Ovary (tissue), 10 donors: ENCODE measurements at places on chromosomes 7 and 10. TPM values are rescaled to one million over a fixed set of nuclear protein-coding genes. Genes with fewer than 3 reads are reported as not detected.

- H3K36me3 ChIP-seq = no peaks in the 10 kb centered on the region
- peaks cover 40% of the 10 kb centered on the region for H3K4me1 ChIP-seq
- no peaks in the 10 kb centered on the region for H3K27me3 ChIP-seq
- no peak overlapping the region for H3K27ac ChIP-seq
Measured at GRCh38 chr10:131427281-131427680, 115.8 kb upstream of the TCERG1L start.

Gene LRRN3
- 5.3 TPM for total RNA-seq

- H3K4me3 ChIP-seq = no peak overlapping the region
- H3K36me3 ChIP-seq = no peaks in the 10 kb centered on the region
- no peak for DNase-seq
Measured at GRCh38 chr10:26391701-26392695, 46.1 kb upstream of the APBB1IP start.

DNA sequence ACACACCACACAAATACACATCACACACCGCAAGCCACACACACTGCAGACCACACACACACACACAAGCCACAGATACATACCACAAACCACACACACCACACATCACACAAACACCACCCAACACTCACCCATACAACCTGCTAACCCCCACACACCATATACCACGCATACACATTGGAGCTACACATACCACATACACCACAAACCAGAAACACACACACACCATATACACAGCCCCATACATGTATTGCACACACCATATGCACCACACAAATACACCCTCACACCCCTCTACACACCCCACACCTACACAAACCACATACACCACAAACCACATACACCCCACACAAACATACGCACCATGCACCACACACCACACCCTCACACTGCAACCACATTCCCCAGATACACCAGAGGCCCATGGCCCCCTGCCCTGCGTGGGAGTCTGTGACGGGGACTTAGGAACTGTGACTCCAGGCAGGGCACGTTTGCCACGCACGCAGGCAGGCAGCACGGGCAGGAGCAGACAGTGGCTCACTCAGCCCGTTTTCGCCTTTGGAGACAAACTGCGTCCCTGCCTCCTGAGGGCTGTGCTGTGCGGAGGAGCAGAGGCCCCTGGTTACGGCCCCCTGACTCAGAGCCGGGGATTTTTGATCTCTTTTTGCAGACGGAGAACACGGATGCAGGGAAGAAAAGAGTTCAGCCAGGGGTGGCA is 52.6 kb downstream of the TMEM209 start:
- no peaks in the 10 kb centered on the region for H3K36me3 ChIP-seq
- DNase-seq = no peak
- no peaks in the 10 kb centered on the region for H3K27me3 ChIP-seq
- H3K4me1 ChIP-seq = peaks cover 2% of the 10 kb centered on the region

GRCh38 chr7:132461032-132461592 is 115.2 kb downstream of the PLXNA4 start:
- no peak overlapping the region for H3K4me3 ChIP-seq
- no peak for DNase-seq
- H3K27ac ChIP-seq = no peak overlapping the region
- no peaks in the 10 kb centered on the region for H3K4me1 ChIP-seq

GRCh38 chr10:124092860-124093773 is at the start of gene CHST15:
Gene CHST15 (minus strand): TSS chr10:124093598. CDS start chr10:124046212, 47,386 bp downstream.
- DNase-seq = peak; percentile 67
- peaks cover 15% of the 10 kb centered on the region for H3K4me1 ChIP-seq
- H3K36me3 ChIP-seq = no peaks in the 10 kb centered on the region
- H3K4me3 ChIP-seq = peak within 1 kb of the TSS; percentile 59
- peak within 1 kb of the TSS; percentile 94 for H3K27ac ChIP-seq

DNA sequence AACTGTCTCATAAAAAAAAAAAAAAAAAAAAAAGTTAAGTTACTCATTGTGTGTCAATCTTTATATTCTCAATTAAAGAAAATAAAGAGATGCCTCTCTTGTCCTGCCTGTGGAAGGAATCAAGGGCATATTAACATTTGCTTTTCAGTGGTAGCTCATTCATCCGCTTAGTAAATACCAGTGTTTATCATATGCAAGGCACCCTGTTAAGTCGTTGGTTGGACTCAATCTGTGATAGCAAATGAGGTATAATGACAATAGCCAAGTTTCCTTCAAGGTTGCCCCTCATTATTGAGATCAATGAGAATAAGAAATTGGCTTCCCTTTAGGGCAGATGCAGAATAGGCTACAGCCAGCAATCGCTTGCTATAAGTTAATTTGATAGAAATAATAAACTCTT is 812.7 kb upstream of the COBL start:
- DNase-seq = no peak
- H3K27me3 ChIP-seq = no peaks in the 10 kb centered on the region
- H3K36me3 ChIP-seq = no peaks in the 10 kb centered on the region
- H3K4me3 ChIP-seq = no peak overlapping the region
- no peak overlapping the region for H3K27ac ChIP-seq
- no peaks in the 10 kb centered on the region for H3K4me1 ChIP-seq

Gene BBIP1
- total RNA-seq = 30.4 TPM

GRCh38 chr7:30057741-30058140 is 29.5 kb downstream of the PLEKHA8 start:
- no peaks in the 10 kb centered on the region for H3K4me1 ChIP-seq
- no peak overlapping the region for H3K27ac ChIP-seq
- no peak overlapping the region for H3K4me3 ChIP-seq
- no peaks in the 10 kb centered on the region for H3K27me3 ChIP-seq

DNA sequence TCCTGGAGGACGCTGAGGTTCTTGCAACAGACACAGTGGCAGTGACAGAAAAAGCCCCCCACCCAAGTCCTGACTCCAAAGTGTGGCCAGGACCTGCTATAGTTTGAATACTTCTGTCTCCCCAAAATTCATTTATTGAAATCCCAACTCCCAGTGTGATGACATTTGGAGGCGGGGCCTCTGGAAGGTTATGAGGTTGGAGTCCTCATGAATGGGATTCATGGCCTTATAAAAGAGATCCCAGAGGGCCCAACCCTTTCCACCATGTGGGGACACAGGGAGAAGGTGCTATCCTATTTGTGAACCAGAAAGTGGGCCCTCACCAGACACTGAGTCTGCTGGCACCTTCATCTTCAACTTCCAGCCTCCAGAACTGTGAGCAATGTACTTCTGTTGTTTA is 18.3 kb downstream of the ANXA11 start:
- H3K4me3 ChIP-seq = no peak overlapping the region
- no peaks in the 10 kb centered on the region for H3K36me3 ChIP-seq
- H3K4me1 ChIP-seq = peaks cover 19% of the 10 kb centered on the region
- DNase-seq = no peak
- no peak overlapping the region for H3K27ac ChIP-seq

Gene ACTR3C
- total RNA-seq = 8.3 TPM

- H3K36me3 ChIP-seq = no peaks in the 10 kb centered on the region
- DNase-seq = peak; percentile 57
- H3K4me1 ChIP-seq = no peaks in the 10 kb centered on the region
- H3K27ac ChIP-seq = peak overlapping the region; percentile 49
Measured at GRCh38 chr7:23247603-23248335, 1.2 kb downstream of the GPNMB start.

- no peaks in the 10 kb centered on the region for H3K36me3 ChIP-seq
- H3K4me3 ChIP-seq = no peak overlapping the region
- H3K4me1 ChIP-seq = no peaks in the 10 kb centered on the region
- no peak for DNase-seq
Measured at GRCh38 chr7:106523482-106523881, 137.5 kb downstream of the CCDC71L start.

DNA sequence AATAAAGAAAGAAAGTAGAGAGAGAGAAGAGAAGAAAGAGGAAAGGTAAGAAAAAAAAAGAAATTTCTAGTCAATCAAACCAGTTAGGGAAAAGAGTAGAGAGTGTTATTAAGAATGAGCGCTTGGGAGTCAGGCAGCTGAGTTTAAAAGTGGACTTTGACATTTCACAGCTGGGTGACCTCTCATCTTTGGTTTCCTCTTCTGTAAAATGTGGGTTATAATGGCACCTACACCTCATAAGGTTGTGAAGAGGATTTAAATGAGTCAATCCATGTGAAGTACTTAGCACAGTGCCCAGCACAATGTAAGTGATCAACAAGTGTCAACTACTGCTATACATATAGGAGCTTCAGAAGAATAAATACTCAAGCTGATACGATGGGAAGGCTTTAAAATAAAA is 12.2 kb downstream of the HOXA1 start:
- no peak overlapping the region for H3K4me3 ChIP-seq
- H3K27me3 ChIP-seq = peaks cover 3% of the 10 kb centered on the region
- no peak for DNase-seq
- H3K4me1 ChIP-seq = no peaks in the 10 kb centered on the region
- H3K27ac ChIP-seq = no peak overlapping the region

DNA sequence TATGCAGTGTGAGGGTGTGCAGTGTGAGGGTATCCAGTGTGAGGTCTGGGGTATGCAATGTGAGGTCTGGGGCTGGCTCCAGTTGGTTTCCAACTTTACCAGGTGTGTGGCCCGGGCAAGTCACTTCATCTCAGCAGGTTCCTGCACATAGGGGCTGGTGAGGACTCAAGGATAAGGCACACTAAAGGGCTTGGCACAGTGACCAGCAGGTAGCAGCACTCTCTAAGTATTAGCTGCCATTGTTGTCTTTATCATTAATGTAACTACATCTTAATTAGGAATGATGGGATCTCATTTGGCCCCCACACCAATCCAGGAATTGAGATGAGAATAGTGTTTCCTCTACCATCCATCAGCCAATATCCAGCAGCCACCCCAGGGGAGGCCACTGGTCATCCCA is 117.3 kb downstream of the KCNMA1 start:
- H3K4me3 ChIP-seq = no peak overlapping the region
- H3K27me3 ChIP-seq = no peaks in the 10 kb centered on the region
- H3K36me3 ChIP-seq = no peaks in the 10 kb centered on the region
- no peak overlapping the region for H3K27ac ChIP-seq

Gene DNAJC2
- 11.1 TPM for total RNA-seq

- peak; percentile 58 for DNase-seq
- peaks cover 4% of the 10 kb centered on the region for H3K4me1 ChIP-seq
- no peaks in the 10 kb centered on the region for H3K27me3 ChIP-seq
- H3K36me3 ChIP-seq = no peaks in the 10 kb centered on the region
Measured at GRCh38 chr7:105759670-105760550, 116.5 kb downstream of the ATXN7L1 start.

DNA sequence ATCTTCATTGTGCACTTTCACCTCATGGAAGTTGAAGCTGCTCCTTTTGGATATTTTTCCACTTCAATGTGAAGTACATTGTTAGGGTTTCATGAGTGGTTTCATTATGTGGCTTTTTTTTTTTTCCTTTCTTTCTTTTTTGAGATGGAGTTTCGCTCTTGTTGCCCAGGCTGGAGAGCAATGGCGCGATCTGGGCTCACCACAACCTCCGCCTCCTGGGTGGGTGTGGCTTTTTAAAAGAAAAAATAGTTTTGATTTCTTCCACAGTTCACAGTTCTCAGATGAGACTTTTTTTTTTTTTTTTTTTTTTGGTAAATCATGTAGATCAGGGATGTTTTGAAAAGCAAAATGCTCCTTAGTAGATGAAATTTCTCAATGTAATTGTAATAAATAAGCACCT is 652.3 kb upstream of the ANKRD30A start:
- H3K27me3 ChIP-seq = no peaks in the 10 kb centered on the region
- H3K4me3 ChIP-seq = no peak overlapping the region
- no peak for DNase-seq
- H3K27ac ChIP-seq = no peak overlapping the region

DNA sequence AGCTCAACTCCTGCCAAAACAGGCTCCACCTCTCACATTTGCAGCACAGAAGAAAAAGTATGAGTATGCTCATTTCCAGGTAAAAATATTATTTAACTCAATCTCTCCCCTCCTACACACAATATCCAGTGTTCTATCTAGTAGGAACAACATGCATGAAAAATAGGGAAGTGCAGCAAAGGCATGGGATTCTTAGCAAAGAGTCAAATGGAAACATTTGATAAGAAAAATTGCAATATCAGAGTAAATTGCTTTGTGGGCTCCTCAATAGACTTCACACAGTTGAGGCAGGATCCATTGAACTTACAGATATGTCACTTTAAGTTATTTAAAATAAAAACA is 150.9 kb downstream of the ANK3 start:
- H3K4me1 ChIP-seq = peaks cover 4% of the 10 kb centered on the region
- DNase-seq = no peak
- no peaks in the 10 kb centered on the region for H3K27me3 ChIP-seq
- H3K27ac ChIP-seq = no peak overlapping the region

- H3K36me3 ChIP-seq = no peaks in the 10 kb centered on the region
- peaks cover 4% of the 10 kb centered on the region for H3K4me1 ChIP-seq
- no peaks in the 10 kb centered on the region for H3K27me3 ChIP-seq
Measured at GRCh38 chr7:111528331-111528730, 34.0 kb downstream of the IMMP2L start.

Gene CCL26
- total RNA-seq = 7.6 TPM

- DNase-seq = no peak
- no peak overlapping the region for H3K4me3 ChIP-seq
- H3K27me3 ChIP-seq = no peaks in the 10 kb centered on the region
- no peaks in the 10 kb centered on the region for H3K36me3 ChIP-seq
Measured at GRCh38 chr7:24665564-24666294, 91.5 kb downstream of the GSDME start.

Gene FFAR4
- not detected for total RNA-seq

Gene LRRC18
- total RNA-seq = 0.35 TPM

GRCh38 chr7:141147482-141147881 is 73.6 kb downstream of the TMEM178B start:
- DNase-seq = no peak
- no peaks in the 10 kb centered on the region for H3K36me3 ChIP-seq
- H3K27ac ChIP-seq = no peak overlapping the region
- H3K4me1 ChIP-seq = no peaks in the 10 kb centered on the region
- H3K27me3 ChIP-seq = no peaks in the 10 kb centered on the region

DNA sequence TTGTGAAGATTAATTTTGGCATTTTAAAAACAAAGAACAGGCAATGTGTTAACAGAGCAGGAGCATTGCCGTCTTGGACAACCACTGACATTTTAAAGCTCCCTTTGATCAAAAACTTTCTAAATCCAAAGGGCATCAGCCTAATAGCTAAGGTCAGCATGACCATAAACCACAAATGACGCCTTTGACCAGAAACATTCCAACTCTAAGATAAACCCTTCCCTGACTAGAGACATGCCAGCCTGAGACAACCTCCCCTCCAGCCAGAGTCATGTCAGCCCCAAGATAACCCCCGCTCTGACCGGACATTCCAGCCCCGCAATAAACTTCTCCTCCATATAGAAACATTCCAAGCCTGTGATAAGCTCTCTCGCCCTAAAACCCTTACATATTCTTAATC is 949.4 kb upstream of the POT1 start:
- H3K36me3 ChIP-seq = no peaks in the 10 kb centered on the region
- H3K27me3 ChIP-seq = no peaks in the 10 kb centered on the region
- no peak overlapping the region for H3K27ac ChIP-seq
